Activated T-helper 1 cell treated with Interleukin-2 at 50 U/mL for 16 hours (primary cell): ENCODE measurements at places on chromosomes 1 and 21.

- DNase-seq, result no peak
These were observed 7.9 kb downstream of the MYBPHL start for GRCh38 chr1:109298666-109299557.

DNA sequence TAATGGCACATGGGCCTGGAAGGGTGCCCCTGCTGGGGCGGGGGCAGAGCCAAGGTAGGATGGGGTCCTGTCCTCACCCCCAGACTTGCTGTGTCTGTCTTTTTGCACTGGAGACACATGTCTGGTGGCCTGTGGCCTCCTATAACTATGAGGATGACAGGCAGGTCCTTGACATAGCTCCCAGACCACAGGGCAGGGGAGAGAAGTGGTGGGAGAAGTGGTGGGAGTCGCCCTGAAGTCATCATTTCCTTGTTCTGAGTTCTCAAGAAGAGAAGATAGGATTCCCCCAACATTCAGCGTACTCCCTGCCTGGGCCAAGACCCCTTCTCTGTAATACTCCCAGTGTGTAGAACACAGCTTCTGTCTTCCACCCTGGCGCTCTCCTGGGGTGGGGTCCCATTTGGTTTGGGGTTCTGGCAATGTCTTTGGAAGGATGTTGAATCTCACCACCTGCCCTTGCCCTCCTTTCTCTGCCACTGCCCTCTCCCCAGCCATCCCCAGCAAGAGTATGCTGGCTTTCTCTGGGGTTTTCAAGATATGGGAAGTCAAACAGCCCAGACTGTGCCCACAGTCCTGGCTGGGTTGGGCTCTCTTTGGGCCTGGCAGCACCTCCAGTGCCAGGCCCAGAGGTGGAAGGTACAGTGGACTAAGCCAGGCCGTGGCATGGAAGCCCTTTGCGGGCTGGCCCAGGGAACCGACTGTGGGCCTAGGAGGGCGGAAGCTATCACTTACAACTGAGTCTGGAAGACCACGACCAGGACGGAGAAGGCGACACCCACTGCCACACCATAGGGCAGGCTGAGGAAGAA, 19.4 kb downstream of the SLC26A9 start:
- DNase-seq, result no peak

DNA sequence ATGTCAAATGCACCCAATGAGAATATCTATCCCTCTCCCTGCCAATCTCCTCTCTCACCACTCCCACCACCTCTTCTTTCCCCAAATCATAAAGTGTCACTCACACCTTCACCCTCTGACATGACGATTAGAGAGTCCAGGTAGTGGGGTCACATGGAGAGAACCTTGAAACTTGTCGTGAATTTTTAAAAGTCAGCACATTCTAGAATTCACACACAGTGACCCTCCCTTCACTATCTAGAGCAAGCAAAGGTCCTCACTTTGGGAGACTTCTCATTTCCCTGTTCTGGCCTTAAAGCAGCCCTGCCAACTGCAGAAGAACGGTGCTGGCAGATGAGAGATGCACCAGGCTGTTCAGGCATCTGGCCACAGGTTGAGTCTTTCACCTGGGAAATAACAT, 61.9 kb downstream of the CD34 start:
- DNase-seq, result no peak

GRCh38 chr1:221774054-221774842, 32.4 kb upstream of the DUSP10 start:
- no peak for DNase-seq

- DNase-seq, result no peak
These were observed 6.3 kb downstream of the TMEM81 start for GRCh38 chr1:205077934-205078311.

DNA sequence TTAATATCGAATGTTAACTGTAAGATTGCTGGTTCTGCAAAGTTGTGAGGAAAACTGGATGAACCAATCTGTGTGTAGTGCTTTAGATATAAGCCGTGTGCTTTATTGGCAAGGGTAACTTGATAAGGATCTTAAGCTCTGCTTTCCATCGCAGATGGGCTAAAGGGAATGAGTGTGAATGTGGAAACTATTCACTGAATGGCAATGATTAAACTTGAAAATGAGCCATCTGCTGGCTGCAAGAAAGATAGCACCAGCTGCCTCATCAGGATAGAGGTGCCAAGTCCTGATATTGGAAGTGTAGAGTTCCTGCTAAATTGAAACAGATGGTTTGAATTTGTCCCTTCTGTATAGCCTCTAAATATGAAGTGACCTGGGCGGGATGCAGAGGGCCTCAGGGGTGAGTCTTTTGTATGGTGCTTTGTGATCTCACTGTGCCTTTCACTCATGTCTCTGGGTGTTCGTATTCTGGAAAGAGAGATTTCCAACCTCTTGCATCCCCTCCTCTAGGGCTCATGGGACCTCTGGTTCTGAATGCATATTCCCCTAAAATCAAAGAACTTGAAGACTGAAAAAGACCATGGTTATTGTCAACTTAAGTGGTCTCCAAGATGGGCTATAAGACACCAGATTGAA, 9.2 kb downstream of the FCRL3 start:
- no peak for DNase-seq

DNA sequence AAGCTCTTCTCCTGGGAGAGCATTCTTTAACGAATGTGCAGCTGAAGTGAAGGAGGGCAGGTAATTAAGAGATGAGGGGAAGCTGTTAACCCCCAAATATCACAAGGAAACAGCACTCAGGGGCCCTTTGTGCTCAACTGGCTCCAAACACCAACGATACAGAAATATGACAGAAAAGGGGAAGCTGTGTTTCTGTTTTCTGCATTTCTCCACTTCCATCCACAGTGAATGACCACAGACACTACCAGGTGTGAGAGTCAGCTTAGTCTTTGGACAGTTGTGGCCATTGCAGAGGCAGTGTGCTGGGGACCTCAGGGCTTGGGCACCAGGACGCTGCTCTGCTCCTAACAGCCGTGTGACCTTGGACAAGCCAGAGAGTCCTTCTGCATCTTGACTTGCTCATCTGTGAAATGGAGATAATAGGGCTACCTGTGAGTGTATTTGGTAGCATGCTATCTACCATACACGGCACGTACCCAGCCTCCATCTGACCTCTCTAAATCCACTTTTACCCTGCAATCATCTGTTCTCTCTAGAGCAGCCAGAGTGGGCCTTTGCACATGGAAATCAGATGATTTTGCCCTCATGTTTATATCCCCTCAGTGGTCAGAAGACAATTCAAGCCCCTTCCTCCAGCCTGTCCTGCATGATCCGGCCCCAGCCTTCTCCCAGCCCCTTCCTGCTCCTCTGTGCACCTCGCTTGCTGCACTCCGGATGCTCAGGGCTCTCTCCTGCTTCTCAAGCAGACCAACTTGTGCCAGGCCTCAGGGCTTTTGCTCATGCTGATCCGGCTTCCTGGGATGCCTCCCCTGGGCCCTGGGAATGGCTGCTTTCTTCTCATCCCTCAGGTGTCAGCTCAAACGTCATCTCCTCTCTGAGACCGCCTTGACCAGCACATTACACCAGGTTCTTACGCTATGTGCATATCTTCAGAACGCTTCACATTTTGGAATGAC, 4.7 kb upstream of the TINAGL1 start:
- no peak for DNase-seq

DNA sequence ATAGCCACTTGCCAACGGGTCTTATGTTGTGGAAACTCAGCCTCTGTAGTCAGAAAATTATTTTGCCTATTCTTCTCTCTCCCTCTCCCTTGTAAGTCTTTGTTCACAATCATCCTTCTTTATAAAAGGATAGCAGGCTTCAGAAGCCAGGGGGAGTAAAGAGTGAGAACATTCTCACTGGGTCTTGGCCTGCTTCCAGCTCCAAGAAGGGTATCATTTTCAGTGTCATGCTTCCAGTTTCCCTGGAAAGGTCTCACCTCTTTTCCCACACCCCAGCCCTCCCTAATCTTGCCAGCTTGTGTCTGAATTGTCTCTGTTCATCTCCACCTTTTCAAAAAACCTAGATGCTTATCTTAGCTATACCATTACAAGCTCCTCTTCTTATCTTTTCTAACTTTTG, 346.2 kb upstream of the LRRC7 start:
- no peak for DNase-seq

DNA sequence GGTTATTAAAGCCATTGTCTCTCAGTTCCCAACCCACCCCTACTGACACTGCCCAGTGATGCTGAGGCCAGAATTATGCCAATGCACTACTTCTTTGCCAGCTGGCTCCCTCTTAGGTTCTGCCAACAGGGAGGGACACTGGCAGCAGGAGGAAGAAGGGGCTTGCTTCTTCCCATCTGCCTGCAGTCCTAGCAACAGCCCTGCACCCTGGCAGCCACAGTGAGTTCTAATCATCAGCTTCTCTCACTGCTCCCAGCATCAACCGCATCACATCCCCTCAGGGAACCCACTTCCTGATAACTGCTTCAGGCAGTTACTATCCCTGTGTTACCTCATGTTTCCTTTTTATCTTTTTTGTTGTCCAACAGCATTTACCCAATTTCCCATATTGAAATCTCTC, 86.2 kb downstream of the UBR4 start:
- peak; percentile 4 for DNase-seq

DNA sequence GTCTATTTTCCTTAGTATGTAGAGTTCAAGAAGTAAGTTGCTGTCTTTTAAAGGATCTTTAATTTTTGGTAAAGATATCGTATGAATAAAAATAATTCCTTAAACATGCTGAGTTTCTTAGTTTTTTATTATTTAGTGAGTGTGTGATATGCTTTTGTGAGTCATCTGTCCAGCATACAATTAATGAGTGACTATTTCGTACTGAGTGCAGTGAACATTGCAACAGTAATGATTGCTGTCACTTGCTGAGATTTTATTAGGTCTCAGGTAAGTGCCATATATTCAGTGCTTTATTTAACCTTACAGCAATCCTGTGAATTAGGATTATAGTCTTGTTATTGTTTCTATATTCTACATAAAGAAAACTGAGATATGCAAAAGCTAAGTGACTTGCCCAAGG, 22.6 kb downstream of the MIGA1 start:
- no peak for DNase-seq

DNA sequence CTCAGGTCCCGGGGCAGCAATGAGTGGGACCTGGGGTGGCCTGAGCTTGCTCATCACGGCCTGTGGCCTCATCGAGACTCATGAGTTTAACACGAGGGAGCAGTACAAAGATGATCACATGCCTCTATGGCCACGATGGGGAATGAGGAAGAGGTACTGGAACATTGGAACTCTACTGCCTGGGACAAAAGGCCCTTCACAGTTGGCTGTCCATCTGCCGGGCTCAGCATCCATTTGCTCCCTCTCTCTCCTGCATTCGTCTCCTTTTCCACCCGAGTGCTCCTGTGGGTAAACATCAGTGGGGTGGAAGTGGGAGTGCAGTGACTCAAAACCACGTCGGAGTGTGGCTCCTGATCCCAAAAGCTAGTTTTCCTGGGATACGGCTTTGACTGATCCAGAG, 124.9 kb downstream of the KAZN start:
- DNase-seq, result no peak

GRCh38 chr1:222167111-222167510, 380.8 kb downstream of the HHIPL2 start:
- no peak for DNase-seq

- no peak for DNase-seq
These were observed 121.4 kb upstream of the ZBTB40 start for GRCh38 chr1:22330092-22330759.

- no peak for DNase-seq
These were observed 175.6 kb downstream of the CAMTA1 start for GRCh38 chr1:6960860-6961259.

DNA sequence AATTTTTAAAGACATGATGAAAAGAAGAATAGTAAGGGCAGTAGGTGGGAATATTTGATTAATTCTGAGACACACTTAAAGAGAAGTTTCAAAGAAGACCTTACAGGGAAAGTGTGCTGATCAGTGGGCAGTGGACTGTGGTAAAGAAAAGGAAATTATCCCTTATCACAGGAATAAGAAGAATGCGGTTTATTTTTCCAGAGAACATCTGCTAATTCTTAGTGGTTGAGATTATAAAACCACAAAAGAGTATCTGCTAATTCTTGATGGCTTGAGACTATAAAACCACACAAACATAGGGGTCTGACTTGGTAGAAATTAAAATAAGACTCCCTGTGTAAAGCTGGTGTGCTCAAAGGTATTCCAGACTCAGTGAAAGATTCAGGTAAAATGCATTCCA, 60.0 kb upstream of the KCTD3 start:
- DNase-seq, result no peak

DNA sequence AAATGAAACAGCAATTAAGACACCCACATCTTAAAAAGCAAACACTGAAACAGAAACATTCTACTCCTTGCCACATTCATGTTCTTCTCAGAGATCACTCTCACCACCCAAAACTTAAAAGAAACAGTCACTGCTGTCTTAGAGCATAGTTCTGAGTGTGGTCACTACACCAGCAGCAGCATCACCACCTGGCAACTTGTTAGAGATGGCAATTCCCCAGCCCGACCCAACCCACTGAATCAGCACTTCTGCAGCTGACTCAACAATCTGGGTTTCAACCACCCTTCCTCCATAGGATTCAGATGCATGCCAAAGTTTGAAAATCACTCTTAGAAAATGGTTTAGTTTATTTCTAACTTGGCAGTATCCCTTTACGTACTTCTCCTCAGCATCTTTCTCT, 126.1 kb downstream of the CDC42BPA start:
- no peak for DNase-seq

- no peak for DNase-seq
These were observed 42.6 kb upstream of the ADGRL2 start for GRCh38 chr1:81758181-81758580.
